ENCODE measurements at places on chromosomes 4 and X. TPM values are rescaled to one million over a fixed set of nuclear protein-coding genes. Genes with fewer than 3 reads are reported as not detected.

SORCS2 gene
- total RNA-seq: 4.9 TPM

PRDM5 gene
- 4.2 TPM for total RNA-seq

NSG1 gene
- total RNA-seq: 9.9 TPM

CXorf38 gene
- 12.4 TPM for total RNA-seq

SPANXB1 gene
- total RNA-seq: 2.2 TPM

F8A3 gene
- total RNA-seq: 1.0 TPM

RNF212 gene
- total RNA-seq: 2.8 TPM

DKK2 gene
- total RNA-seq: not detected

SPATA4 gene
- total RNA-seq: 0.24 TPM

PDE6B gene
- total RNA-seq: not detected

DSPP gene
- not detected for total RNA-seq

CLOCK gene
- 5.3 TPM for total RNA-seq

ADH1C gene
- not detected for total RNA-seq

PPEF2 gene
- not detected for total RNA-seq

TMPRSS11B gene
- total RNA-seq: not detected

TBC1D8B gene
- 1.3 TPM for total RNA-seq

IGSF1 gene
- total RNA-seq: 0.28 TPM

YY2 gene
- 2.7 TPM for total RNA-seq

LGI2 gene
- total RNA-seq: 0.07 TPM

PAGE2 gene
- total RNA-seq: not detected

MEPE gene
- total RNA-seq: not detected

CFAP299 gene
- total RNA-seq: not detected

KLHL13 gene
- 0.26 TPM for total RNA-seq

RASL11B gene
- 0.20 TPM for total RNA-seq

F9 gene
- not detected for total RNA-seq

TCEAL9 gene
- 97.0 TPM for total RNA-seq

USP26 gene
- total RNA-seq: not detected

KIT gene
- not detected for total RNA-seq

All from A549 treated with AZD2906 at 1 μM for 4 hours (cell line).